Transverse colon (tissue), 4 donors: ENCODE measurements at places on chromosomes 2 and 18. TPM values are rescaled to one million over a fixed set of nuclear protein-coding genes. Genes with fewer than 3 reads are reported as not detected.

DNA sequence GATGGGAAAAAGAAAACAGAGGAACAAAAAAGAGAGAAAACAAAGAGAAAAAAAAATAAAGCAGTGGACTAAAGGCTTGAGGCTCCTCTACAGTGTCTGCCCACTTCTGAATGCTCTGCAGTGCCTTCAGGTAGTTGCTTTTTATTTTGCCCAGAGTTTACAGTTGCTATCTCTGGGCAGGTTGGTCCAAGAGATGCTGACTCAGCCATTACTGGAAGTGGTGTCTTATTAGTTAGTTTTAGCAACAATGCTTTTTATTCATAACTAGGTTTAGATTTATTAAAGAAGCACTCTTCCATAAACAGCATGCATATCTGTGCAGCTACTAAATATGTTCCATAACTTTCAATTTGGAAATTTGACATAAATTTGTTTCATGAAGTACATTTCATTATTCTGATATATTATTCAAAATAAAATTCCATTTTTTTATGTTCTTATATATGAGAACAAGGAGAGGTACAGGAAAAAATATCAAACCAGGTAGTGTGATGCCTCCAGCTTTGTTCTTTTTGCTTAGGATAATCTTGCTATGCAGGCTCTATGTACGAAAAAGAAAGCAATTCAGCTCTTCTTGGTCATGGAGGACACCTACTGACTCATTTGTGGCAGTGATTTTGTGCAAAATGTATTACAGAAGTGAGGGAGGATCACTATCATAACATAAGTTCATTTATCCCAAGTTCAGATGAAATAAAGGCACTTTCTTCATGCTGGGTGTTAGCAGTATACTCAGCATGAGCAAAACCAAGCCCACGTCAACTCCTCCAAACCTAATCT lies 69.5 kb downstream of the RPIA start:
- DNase-seq, result no peak

DNA sequence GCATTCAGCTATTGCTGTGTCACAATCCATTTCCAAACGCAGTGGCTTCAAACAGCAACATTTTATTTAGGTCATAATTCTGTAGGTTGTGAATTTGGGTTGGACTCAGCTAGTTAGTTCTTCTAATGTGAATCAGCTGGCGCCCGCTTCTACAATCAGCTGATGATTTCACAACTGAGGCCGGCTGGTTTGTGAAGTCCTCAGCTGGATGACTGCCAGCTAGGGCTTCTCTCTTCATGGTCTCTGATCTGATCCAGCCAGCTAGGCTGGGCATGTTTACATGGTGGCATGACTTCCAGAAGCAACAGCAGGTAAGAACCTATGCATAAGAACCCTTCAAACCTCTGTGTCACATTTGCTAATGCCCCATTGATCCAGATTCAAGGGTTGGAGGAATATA lies 172.0 kb downstream of the SLC4A10 start:
- DNase-seq, result no peak

DNA sequence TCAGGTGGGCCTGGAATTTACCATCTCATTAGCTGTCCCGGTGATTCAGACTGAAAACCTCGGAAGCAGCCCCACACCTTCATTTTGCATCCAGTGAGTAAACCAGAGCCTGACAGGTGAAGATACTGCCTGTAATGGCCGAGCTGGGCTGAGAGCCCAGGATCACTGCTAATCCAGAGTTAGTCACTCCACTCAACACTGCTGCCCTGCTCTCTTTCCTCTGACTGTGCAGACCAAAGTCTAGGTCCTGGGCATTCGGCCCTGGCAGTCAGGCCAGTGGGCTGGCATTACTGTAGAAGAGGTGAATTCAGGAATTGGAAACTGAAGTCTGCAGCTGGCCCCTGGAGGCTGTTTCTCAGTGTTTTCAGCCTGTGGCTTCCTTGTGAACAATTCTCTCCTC lies 44.3 kb downstream of the TMEM17 start:
- DNase-seq, result no peak

DNA sequence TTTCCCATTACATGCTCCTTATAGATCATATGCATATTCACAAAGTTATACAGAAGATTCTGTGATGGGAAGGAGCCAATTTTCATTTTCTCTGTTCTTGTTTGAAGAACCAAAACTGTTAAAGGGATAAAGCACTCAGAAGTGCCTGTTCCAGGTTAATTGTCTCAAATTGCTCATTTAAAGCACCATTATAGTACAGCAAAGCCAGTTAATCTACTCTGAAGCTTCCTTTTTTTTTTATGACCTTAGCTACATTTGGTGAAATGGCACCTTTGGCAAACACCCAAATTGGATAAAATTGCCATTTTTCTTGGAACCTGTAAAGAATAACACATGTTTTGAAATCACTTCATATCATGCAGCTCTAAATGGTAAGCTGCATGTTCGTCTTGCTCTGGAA lies 1092.3 kb downstream of the BCL11A start:
- DNase-seq, result no peak

GRCh38 chr2:109356324-109357035 lies 227.5 kb downstream of the SH3RF3 start:
- no peak for DNase-seq

DNA sequence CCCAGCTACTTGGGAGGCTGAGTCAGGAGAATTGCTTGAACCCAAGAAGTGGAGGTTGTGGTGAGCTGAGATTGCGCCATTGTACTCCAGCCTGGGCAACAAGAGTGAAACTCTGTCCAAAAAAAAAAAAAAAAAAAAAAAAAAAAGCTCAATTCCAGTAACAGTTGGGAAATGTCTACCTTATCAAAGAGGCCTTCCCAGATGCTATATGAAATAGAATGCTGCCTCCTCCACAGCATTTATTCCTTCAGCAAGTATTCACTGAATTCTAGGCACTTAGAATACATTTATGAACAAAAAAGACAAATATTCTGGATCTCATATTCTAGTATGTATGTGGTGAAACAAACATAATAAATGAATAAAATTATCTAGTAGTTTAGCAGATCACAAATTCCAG lies 12.8 kb upstream of the CDK5R2 start:
- DNase-seq, result no peak

DNA sequence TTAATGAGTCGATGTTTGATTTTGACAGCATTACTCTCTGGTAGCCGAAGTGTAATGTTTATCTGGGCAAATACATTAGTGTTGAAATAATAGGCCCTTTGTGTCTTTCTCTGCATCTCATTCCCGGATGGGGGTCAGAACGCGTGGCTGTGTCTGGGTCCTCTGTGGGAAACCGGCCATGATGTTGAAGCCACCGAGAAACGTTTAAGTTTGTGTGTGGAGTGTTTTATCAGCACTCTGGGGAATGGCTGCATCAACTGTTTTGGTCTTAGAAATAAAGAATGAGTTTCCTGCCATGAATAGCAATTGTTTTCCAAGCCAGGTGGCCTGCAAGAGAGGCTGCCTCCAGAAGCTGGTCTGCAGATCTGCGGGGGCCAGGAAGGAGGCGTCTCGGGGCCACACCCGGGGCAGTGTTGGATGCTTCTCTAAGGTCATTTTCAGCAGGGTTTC lies 69.7 kb downstream of the RNF144A start:
- no peak for DNase-seq

The C1GALT1C1L gene
- total RNA-seq, result not detected

The NAB1 gene
- total RNA-seq, result 39.4 TPM

The TEX44 gene
- total RNA-seq, result not detected

The ERBB4 gene
- 0.16 TPM for total RNA-seq

The EGR4 gene
- total RNA-seq, result not detected

The C2orf66 gene
- not detected for total RNA-seq
